ENCODE measurements at places on chromosomes 11 and 22.

DNA sequence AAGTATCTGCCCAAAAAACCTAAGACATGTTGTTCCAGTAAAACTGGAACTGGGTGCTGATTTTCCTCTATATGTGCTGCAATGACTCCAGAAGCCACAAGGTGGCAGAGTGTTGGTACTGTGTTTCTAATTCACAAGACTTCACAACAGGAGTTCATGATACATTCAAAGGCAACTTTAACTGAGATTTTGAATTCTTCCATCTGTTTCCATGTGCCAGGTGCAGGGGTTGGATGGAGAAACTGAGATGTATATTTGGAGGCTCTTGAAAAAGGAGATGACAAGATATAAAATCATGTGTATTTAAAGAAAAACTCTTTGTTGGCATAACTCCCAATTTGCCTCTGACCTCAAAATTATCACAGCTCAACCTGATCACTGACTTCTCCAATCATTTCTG is 1098.6 kb upstream of the CCDC90B start:
- DNase-seq = peak; percentile 12

DNA sequence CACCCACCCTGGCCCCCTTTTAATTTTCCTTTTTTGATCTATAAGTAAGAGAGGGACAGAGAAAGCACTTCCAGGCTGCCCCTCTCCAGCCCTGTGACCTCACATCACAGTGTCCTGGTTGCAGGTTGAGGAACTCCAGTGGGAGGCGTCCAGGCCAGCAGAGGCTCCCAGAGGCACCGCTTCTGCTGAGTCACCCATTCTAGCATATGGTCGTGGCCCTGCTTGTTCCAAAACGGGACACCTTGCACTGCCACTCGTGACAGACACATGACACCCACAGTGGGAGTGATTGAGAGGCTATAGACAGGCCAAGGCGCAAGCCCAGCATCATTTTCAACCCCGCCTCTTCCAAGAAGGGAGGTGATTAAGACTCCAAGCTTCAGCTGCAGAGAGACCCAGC is 16.0 kb upstream of the TMPRSS4 start:
- DNase-seq = no peak

- no peak for DNase-seq
Observed at GRCh38 chr11:69171476-69172240, 15.9 kb downstream of the SMIM38 start.

- no peak for DNase-seq
Observed at GRCh38 chr11:61021661-61022212, 50.3 kb downstream of the CD6 start.

GRCh38 chr11:128693416-128693712 is 508 bp upstream of the FLI1 start:
- DNase-seq = no peak

DNA sequence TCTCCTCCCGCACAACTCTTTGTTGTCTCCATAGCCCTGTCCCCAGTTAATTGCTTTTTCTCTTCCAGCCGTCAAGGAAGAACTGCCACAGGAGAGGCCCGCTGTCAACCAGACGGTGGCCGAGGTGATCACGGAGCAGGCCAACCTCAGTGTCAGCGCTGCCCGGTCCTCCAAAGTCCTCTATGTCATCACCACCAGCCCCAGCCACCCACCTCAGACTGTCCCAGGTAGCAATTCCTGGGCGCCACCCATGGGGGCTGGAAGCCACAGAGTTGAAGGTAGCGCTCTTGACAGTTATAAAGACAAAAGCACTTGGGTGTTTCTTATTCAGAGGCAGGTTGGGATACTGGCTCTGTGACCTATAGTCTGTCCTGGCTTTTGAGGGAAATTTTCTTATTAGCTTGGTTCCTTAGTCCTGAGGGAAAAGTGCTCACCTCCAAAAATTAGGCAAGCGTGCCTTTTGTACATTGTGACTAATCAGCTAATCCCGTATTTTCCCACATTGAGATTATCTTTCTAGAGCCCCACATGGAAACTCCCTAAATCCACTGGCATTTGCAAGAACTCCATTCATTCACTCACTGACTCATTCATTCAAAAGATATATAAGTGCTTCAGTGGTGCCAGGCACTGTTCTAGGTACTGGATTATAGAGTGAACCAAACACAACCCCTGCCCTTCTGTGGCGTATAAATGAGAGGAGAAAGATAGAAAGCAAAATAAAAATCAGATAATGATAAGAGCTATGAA is 65.9 kb downstream of the KREMEN1 start:
- DNase-seq = no peak

GRCh38 chr11:90414221-90414620 is 191.4 kb upstream of the CHORDC1 start:
- no peak for DNase-seq

DNA sequence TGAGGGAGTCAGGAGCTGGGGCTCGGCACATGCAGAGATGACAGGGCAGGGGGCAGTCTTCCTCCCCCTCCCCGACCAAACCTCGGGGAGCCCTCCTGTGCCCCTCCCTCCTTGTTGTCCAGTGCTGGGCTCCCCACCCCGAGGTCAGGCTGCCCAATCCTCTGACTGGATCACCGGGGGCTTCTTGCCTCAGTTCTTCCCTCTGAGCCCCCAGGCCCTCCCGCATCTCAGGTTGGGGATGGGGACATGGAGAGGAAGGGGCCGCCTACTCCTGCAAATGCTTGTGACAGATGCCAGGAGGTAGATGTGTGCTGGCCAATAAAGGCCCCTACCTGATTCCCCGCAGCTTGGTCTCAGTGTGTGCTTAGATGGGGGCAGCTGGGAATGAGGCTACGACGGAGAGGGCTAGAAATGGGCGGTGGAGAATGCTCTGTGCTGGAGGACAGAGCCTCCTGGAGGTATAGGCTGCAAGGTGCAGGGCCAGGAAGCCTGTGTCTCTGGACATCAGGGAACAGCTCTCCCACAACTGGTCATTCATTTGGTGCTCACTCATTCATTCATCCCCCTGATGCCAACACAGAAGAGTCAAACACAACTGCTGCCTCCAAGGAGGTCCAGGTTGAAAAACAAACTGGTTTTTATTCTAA is 8.4 kb downstream of the RHBDD3 start:
- no peak for DNase-seq

DNA sequence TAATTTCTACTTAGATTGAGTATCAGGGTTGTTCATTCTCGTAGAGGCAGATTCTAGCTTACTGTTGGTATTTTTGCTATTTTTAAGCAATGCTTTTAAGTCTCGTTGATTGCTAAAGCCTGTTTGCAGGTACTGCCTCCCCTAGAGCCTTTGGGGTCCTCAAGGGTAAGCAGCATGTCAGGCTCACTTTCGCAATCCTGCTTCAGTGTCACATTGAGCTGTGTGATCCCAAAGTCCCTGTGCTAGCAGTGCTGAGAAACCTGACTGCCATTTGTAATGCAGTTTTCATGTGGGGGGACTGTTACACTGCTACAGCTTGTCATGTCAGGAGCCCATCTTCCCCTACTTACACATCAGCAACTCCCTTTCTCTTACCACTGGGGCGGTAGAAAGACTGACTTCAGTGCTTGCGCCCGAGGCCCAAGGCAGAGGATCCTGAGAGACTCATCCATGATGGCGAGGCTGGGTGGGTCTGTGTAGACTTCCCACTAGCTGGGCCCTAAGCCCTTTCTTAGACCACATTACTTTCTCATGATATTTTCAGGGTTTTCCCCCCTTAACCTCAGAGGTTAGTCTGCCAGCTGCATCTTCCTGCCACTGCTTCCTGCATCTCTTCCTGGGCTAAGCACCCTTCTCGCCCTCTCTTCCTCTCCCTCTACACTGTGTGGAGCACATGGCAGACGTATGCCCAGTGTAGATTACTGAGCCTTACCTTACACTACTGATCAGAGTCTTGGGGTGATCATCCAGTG is 40.8 kb upstream of the ST14 start:
- no peak for DNase-seq

- DNase-seq = no peak
Observed at GRCh38 chr11:70931430-70931829, 320.9 kb downstream of the SHANK2 start.
